Foreskin melanocyte (primary cell): ENCODE measurements at places on chromosomes 2 and 18.

GRCh38 chr18:42025974-42026625 is 71.1 kb downstream of the PIK3C3 start:
- DNase-seq = no peak

- DNase-seq = no peak
Measured at GRCh38 chr2:72289736-72290135, 142.1 kb upstream of the CYP26B1 start.

DNA sequence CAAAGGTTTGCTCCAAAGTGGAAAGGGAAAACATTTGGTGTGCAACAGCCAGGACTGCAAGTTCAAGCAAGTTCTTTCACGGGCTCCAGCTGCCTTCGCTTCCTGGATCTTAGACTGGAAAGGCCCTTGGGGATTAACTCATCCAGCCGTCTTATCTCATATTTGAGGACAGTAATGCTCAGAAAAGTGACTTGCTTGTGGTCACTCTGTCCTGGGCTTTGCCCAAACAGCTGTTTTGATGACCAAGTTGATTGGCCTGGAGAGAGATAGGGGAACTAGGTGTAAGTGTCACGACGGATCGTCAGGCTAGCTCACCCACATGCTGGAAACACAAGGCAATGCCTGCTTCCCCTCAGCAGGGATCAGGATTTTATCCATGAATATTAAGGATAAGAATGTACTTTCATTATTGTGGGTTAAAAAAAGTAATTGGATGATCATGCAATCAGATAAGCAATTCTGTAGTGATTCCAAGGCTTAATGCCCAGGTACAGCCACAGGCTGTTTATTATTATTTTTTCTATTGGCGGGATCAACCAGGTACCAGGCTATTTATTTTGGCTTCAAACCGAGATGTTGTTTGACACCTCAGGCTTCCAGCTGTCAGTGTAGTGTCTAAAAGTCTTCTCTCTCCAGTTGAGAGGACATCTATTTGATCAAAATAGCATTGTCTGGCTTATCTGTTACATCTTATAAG is 162.5 kb upstream of the EPAS1 start:
- DNase-seq = no peak

DNA sequence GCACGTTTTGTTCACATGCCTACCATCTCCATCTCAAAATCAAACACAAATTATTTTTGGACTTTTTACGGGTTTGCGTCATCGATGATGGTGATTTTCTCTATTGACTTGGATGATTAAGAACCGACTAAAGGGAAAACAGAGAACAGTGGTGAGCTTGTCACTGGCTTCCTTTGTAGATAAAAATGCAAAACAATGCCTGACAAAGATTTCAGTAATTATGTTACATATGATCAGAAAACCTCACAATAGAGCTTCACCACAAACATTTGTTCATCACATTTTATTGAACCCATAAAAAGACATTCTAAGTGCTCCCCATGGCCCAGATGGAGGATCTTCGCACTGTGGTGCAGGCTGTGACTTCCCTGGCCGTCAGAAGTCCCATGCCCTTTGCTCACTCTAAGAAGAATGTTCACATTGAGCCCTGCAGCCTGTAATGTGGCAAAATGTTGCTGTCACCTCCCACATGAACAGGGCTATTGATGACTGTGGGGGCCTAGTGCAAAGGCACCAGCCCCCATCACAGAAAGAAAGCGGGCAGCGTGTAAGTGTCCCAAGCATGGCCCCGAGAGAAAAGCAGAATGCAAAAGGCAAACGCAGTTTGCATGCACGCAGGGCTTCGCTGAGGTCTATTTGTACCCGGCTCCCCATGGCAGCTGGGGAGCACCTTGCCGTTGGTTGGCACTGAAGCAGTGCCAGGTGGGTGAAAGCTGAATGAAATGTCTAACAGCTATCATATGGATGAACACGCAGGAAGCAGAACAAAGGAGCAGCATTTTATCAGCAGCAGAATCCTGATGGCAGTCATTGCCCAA is 60.6 kb downstream of the BCL2 start:
- peak; percentile 64 for DNase-seq

GRCh38 chr18:79259218-79259617 is 136.5 kb upstream of the NFATC1 start:
- no peak for DNase-seq

DNA sequence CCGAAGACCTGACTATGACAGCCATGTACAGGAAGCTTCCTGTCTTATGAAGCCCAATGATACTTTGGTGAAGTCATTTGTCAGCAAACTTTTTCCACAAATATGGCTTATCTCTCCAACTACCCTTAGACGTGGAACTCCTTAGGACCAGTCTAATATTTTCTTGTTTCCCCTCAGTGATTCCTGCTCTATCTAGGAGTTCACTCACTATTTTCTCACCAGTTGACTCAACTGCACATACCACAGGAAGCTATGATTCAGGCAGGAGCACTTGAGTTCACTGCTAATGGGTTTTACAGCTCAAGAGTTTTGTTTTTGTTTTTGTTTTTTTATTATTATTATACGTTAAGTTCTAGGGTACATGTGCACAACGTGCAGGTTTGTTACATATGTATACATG is 109.3 kb downstream of the ANTXR1 start:
- DNase-seq = no peak

GRCh38 chr2:20617081-20617575 is 33.8 kb downstream of the HS1BP3 start:
- DNase-seq = no peak

- DNase-seq = peak; percentile 7
Measured at GRCh38 chr2:88350331-88351248, 101.9 kb downstream of the FOXI3 start.

DNA sequence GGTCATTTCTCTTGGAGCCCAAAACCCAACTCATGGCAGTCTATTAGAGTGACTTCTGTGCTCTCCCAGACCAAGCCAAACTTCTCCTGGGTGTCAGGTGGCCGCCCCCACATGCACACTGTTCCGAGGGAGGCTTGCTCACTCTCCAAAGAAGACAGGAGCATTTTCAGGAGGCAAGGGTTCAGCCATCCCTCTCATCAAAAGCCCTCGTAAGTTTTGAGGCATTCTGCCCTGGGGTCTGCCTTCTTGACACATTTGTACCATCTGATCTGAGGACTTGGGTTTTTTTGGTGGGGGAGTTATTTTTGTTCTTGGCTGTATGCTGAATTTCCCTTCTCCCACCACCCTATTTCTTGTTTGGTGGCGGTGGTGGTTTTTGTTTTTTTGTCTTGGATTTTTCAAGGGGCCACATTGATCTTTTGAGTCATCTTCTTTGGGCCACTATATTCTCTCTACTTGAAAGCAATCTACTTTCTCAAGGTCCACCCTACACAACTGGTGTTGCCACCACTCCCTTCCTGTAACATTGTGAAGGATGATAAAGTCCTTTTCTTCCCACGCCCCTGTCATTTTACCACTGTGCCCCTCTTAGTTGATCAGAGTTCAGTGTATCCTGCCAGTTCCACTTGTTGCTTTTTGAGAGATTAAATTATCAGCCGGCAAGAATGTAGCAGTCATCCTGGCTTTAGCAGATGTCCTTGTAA is 255.8 kb downstream of the CYP26B1 start:
- no peak for DNase-seq

- DNase-seq = peak; percentile 76
Measured at GRCh38 chr2:36197181-36197971, 158.2 kb upstream of the CRIM1 start.

DNA sequence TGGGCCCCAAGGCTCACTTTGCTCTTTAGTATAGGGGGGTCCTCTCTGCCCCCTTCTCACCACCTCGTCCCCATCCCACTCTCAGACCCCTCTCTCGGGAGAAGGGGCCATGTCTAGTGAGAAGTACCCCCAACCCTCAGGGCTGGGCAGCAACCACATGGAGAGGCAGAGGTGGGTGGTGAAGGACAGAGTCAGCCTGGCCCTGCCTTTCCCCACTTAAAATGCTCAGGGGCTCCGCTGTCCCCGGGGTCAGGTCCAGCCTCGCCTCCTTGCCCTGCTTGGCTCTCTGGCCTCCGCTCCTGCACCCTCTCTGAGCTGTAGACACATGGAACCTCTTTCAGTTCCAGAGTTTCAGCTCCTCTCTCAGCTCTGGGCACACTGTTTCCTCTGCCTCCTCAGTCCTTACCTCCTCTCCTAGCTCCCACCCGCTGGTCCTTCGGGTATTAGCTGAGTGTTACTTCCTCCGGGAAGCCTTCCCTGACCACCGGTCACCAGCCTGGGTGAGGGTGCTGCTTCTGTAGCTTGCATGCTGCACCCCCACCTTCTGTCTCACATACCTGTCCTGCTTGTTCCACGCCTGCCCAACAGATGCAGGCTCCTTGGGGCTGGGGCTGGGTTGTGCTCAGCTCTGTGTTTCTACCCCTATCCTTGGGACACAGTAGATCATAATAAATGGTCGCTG is 79.5 kb upstream of the OTOF start:
- DNase-seq = no peak

- DNase-seq = peak; percentile 55
Measured at GRCh38 chr2:177396703-177397460, 4.3 kb downstream of the AGPS start.

GRCh38 chr2:102663381-102663780 is 44.0 kb downstream of the SLC9A2 start:
- no peak for DNase-seq

GRCh38 chr18:6750411-6750810 is 20.9 kb downstream of the ARHGAP28 start:
- DNase-seq = no peak
